HTR-8/SVneo (cell line): ENCODE measurements at places on chromosomes 5 and 9.
A peak's percentile ranks its signal among the peaks of the same experiment; 100 is the strongest.

DNA sequence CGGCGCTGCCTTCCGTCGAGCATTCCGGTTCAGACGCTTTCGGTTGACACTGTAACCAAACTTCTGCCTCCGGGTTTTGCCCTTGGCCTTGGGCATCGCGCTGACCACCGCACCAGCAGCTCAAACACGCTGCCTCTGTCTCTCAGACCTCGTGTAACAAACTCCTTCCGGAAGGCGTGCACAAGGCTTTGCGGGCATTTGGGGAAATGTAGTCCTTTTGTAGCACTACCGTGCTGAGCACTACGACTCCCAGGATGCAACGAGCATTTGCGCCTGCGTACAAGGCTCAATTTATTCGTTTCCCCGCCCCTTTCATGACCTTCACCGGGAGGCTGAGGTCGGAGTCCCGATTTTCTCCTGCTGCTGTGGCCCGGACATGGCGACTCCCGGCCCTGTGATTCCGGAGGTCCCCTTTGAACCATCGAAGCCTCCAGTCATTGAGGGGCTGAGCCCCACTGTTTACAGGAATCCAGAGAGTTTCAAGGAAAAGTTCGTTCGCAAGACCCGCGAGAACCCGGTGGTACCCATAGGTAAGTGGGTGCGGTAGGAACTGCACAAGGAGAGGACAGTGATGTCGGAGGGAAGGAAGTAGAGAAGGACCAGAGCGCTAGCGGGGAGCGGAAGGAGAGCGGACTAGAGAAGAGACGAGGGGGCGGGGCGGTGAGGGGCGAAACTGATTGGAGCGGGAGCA, at the start of the genes HIGD2A and NOP16:
HIGD2A (plus strand) TSS at position 308 of the 691 bp plus-strand sequence; CDS start at position 377, 69 bp downstream.
NOP16 (minus strand) TSS at position 155 of the 691 bp plus-strand sequence; CDS start at position 96, 59 bp downstream.
- peak; percentile 99 for DNase-seq

DNA sequence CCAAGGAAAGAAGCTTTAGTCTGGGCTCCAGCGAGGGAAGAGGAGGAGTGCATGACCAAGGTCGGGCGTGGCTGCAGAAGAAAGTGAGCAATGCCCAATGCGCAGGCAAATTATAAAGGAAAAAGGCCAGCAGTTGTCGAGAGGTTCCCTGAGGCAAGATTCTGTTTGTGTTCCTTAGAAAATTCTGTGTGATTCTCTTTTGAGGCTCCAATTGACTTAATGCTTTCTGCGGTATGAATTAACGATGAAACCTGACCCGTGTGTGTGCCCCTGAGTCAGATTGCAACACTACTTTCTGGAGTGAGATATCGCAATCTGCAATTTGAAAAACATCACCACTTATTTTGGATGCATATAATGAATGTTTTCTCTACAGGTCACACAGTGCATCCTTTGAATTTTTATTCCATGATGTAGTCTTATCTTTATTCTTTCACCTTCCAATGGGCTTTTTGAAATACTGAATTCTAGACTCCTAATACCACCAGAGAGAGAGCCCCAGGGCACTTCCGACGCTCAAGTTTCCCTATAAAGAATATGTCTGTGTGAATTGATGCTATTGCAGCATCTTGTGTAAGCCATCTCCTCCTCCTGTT, 117.9 kb upstream of the IL6ST start:
- DNase-seq: peak; percentile 76

DNA sequence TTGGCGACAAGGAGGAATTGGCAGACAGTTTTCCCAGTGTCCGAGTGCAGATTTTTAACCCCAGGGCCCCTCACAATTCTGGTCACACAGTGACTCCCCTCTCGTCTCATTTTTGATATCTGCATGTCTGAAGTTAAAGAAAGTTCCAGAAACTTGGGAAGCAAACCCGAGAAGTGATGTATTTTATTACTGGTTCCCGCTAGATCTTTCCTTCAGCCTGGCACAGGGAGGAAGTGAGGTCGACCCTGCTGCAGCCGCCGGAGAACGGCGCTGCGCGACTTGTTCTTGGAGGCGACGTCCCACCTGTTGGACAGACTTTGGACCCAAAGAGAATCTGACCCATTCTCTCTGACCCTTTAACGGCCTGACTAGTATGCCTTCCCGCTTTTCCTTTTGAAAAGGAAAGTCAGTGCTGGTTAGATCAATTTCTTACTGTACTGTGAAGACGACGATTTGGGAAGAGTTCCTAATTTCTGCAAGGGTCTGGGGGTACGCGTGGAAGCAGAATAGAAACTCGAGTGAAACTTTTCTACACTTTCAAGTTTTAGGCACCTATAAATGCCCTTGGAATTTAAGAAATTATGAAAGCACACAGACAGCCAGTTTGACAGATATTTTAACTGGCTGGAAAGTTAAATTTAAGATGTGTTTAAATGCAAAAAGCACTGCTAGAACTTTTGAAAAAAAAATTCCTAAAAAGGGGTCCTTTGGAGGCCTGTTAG, 744 bp downstream of the OTULIN start:
- DNase-seq: peak; percentile 62

- no peak for DNase-seq
Measured at GRCh38 chr5:63854076-63854475, 108.2 kb downstream of the HTR1A start.

DNA sequence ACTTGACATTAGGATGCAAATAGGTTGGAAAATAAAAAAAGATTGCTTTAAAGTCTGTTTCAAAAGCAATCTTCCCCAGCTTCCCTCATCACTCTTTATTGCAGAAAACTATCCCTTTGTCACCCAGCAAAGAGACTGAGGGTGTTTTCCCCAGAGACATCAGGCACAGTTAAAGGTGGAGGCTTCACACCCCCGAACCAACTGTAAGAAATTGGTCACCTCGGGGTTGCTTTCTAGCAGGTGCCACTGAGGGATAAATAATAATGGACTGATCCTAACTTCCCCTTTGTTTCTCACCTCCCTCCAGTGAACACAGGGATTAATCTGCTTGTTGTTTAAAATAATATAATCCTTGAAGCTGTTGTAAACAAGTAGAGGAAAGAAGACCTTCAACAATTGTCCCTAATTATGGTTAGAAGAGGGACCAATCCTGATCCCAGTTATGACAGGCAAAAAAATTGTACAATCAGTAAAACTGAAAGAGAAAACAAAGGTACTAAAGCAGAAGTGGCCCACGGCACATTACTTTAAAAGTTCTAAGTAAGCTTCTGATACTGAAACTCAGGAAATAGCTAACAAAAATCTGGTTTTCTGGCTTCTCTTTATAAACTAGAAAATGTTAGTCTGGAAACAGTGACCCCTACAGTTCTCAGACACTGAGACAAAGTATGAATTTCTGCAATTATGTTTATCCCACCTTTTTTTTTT, 6.6 kb upstream of the PCSK1 start:
- no peak for DNase-seq

GRCh38 chr9:86637515-86637914, 283.3 kb upstream of the TUT7 start:
- no peak for DNase-seq

DNA sequence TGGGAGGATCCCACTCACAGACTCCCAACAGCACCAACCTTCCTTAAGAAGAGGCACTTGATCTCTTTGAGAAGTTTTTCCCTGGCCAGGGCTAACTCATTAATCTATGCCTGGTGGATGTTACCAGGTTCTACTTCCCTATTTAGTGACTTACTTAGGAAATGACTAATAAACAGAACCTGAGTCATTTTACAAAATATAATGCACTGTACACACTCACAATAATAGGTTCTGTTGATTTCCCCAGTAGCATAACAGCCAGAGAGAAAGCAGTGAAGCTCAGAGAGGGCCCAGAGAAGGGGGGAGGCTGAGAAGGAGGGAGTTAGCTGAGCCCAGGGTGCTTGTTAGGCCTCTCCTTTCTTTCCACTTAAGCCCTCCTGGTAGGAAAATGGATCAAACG, 27.1 kb downstream of the FRMD3 start:
- no peak for DNase-seq

DNA sequence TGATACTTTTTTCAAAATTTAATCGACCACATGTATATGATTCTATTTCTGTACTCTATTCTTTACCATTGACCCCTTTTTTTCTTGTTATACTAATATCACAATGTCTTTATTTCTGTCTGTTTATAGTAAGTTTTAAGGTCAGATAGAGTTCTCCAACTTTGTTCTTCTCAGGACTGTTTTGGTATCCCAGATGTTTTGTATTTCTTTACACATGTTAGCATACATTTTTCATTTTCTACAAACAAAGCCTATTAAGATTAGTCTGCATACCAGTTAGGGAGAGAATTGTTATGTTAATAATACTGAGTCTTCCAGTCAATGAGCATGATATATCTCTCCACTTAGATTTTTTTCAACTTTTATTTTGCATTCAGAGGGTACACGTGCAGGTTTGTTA, 8.2 kb upstream of the CAMK4 start:
- DNase-seq: no peak

GRCh38 chr9:137149942-137150616, 11.1 kb downstream of the GRIN1 start:
- DNase-seq: peak; percentile 32

- DNase-seq: no peak
Measured at GRCh38 chr5:91175708-91176107, 207.4 kb downstream of the ARRDC3 start.

GRCh38 chr9:92393686-92394085, 10.7 kb downstream of the OGN start:
- DNase-seq: no peak

- DNase-seq: no peak
Measured at GRCh38 chr9:97220894-97221477, 86.5 kb upstream of the CCDC180 start.
